CD4-positive, alpha-beta T cell treated with Interleukin-17A for 1 hour (primary cell): ENCODE measurements at places on chromosomes 6 and 20.

DNA sequence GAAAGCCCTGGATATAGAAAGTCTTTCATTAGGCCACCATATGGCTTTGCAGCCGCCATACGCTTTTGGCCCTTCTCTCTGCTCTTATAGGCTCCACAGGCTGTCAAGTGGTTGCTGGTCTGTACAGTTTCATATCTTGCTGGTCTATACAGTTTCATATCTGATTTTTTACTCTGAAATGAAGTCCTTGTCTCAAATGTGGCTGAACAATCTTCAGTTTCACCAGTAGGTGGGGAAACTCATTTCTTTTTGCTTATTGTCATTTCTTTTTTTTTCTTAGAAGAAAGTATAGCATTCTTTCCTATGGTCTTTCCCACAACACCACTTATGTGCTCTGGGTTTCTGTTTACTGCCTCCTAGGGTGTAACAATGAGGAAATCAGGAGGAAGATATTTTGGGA is 771.4 kb upstream of the MMS22L start:
- no peak for DNase-seq

GRCh38 chr6:91291071-91291470 is 704.2 kb upstream of the MAP3K7 start:
- DNase-seq = no peak

DNA sequence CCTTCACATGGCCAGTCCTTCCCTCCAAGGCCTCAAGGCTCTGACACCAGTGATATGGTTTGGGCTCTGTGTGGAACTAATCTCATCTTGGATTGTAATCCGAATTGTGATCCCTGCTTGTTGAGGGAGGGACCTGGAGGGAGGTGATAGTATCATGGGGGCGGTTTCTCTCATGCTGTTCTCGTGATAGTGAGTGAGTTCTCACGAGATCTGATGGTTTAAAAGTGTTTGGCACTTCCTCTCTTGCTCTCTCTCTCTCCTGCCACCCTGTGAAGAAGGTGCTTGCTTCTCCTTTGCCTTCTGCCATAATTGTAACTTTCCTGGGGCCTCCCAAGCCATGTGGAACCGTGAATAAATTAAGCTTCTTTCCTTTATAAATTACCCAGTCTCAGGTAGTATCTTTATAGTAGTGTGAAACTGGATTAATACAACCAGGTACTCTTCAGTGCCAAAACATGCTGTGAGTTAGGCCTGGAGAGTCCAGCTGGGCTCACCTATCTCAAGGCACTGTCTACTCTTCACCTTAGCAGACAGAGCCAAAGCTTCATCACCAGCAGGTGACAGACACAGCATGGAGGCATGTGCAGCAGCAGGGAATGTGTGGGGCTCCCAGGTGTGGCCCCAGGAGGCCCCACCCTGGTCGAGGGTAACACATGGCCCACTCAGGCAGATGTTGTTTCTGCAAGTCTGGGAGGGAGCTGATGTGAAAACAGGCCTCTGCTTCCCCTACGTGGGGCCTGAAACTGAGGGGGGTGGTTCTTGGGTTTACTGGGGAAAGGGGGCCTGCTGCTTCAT is 97.5 kb upstream of the CDYL start:
- DNase-seq = no peak

- no peak for DNase-seq
These were observed 102.2 kb upstream of the PTCHD4 start for GRCh38 chr6:48213076-48213788.

GRCh38 chr6:129342243-129342642 is 367.7 kb downstream of the ARHGAP18 start:
- DNase-seq = no peak

- peak; percentile 16 for DNase-seq
These were observed 1.0 kb downstream of the FKBP1A start for GRCh38 chr20:1391640-1392442.

GRCh38 chr6:13992417-13993055 is 67.8 kb downstream of the RNF182 start:
- no peak for DNase-seq

DNA sequence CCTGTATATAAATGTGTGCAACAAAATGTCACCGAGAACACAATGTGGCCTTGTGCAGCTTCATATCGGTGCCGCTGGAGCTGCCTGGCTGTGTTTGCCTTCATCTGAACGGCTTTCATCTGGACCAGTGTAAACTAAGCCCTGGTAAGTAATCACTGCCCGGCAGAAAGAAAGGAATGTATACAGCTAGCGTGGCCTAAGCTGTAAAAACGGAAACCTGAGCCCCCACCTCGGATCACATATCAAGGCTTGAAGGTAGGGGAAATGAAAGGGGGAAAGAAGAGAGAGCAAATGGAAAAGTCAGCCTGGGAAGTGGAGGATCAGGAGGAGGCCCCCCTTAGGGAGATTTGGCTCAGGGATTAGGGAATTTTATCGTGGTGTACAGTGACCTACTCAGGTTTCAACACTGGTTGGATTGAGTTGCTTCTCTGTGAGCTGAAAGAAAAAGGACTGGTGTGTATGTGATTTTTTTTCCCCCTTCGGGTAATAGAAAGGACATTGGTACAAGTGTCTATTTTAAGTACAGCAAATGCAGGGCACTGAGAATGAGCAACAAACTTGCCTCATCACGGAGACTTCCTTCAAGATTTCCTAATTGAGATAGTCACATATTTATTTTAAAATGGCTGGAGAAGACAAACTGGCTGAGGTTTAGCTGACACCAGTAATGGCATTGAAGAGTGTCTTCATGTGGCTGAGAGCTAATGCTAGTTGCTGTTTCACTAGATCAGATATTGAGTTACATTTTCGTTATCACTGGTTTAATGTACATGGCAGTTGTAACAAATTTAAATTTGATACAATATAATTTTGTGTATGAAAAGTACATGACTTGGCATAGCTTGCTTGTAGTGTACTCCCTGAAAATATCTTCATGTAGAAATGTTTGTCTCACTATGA is 3.5 kb downstream of the SOBP start:
- DNase-seq = no peak

DNA sequence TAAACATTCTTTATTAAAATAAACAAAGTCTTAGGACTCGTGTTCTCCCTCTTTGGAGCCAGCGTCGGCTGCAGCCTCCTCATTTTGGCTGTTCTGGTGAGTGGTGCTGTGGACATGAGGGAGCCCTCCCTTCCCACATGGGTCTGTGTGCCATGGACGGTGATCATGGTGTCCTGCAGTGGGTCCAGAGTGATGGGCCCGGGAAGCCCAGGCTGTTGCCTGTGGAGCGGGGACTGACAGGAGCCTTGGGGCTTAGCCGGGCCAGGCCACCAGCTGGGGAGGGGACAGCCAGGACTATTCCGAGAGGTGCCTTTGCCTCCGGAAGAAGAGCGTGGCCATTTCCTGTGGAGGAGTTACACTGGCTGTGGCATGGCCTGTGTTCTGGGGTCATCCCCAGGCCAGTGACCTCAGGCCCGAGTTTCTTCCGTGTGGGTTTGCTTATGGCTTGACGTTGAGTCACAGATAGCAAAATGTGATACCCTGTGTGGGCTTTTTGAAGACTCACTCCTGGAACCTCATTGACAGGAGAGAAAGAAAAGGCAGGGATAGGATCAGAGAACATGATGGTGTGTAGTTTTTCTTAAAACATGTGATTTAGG is 153.4 kb downstream of the DTNBP1 start:
- no peak for DNase-seq

DNA sequence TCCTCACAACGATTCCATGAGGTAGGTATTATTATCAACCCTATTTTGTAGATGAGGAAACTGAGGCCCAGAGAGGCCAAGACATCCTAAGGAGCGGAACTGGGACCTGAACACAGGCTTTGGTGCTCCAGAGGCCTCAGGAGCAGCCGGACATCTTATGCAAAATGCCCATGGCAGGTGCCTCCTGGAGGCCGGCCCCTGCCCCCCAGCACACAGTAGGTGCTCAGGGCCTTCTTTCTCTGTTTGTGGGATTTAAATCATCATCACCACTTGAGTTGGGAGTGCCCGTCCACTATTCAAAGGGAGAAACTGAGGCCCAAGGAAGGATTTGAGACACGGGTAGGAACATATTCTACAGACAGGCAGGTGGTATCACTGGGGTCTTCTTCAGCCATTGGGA is 41.2 kb downstream of the CEBPB start:
- no peak for DNase-seq

GRCh38 chr6:17179530-17180073 is 77.8 kb downstream of the STMND1 start:
- no peak for DNase-seq

- DNase-seq = no peak
These were observed 10.0 kb upstream of the CD93 start for GRCh38 chr20:23096097-23096496.

- no peak for DNase-seq
These were observed 8.2 kb downstream of the RTN4IP1 start for GRCh38 chr6:106620931-106621672.

DNA sequence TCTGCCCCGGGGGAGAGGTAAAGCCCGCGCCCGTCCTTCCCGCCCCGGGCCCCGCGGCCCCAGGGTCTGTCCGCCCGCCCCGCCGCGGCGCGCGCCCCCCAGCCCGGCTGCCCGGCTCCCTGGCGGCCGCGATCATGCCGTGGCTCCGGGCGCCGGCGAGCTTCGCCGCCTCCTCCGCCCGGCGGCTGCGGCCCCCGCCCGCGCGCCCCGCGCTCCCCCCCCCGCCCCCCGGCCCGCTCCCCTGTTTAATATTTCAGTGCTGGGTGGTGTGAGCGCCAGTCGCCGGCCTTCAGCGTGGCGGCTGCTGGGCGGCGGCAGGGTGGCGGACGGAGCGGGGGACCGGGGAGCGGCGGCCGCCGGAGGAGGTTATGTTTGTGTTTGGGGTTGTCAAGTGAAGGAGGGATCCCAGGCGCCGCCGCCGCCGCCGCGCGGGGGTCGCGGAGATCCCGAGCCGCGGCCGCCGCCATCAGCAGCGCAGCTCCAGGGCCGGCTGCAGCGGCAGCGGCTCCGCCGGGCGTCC is at the start of gene HIVEP1:
Gene HIVEP1, plus strand, starts transcription at position 275 of the 520 bp plus-strand sequence. CDS start 3,317 bp downstream, outside the sequence.
- peak; percentile 34 for DNase-seq

GRCh38 chr6:71419217-71420094 is 130.8 kb downstream of the OGFRL1 start:
- DNase-seq = no peak

GRCh38 chr6:141562186-141562811 is 570.4 kb upstream of the GJE1 start:
- DNase-seq = no peak

DNA sequence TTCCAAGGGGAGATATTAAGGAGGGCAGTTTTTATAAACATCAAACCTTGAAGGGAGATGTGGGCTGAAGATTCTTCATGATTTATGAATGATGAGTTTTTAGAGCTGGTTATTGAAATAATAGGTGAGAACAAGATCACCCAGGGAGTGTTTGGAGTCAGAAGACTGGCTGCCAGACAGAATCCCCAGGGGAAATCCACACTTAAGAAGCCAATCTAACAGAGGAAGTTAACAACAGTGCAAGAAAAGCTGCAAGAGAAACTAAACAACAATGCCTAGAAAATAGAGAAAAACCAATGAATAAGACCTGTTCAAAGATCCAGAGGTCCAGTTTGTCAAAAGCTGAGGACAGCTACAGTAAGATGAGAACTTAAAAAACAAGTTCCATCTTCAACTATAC is 167.9 kb upstream of the MAN1A1 start:
- DNase-seq = no peak

DNA sequence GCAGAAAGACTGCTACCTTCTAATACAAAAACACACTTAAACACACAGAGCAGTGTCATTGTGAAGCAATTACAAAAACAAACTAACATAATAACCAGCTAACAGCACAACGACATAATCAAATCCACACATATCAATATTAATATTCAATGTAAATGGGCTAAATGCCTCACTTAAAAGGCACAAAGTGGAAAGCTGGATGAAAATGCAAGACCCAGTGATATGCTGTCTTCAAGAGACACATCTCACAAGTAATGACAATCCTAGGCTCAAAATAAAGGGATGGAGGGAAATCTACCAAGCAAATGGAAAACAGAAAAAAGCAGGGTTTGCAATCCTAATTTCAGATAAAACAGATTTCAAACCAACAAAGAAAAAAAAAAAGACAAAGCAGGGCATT is 67.8 kb upstream of the HTR1E start:
- no peak for DNase-seq

- no peak for DNase-seq
These were observed 51.9 kb upstream of the NFATC2 start for GRCh38 chr20:51594236-51595057.

DNA sequence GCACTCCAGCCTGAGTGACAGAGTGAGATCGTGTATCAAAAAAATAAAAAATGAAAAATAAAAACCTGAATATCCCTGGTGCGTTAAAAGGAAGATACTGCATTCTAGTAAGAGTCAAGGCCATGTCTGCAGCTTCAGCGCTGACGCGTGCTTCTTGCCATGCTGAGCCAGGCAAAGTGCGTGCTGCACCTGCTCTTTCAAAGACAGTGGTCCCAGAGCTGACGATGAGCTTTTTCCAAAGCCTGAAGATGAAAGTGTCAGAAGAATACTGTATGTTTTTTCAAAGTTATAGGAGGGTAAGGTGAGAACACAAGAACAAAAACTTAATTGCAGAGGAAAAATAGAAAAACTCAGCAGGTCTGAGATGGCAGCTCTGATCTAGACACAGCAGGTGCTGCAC is 115.1 kb downstream of the RNASET2 start:
- DNase-seq = no peak

DNA sequence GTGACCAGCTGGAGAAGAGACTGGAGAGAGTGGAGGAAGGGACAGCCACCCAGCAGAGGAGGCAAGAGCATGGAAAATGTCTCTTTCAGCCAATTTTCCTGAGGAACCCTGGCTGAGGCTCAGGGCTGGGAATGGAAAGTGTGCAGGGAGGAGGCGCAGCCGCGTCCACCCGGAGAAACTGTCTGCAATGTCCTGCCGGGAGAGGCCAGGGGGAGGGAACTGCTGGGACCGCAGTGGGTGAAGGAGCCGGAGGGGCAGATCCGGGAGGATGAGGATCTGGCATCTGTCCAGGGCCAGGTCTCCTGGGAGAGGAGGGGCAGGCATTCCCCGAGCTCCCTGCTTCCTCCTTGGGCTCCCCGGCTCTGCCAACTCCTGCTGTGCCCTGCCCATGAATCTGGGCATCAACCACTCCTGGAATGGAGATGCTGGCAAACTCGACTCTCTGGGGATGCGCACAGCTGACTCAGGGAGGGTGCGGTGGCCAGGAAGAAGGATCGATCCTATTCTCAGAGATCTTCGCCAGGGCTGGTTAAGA is 17.4 kb upstream of the HM13 start:
- DNase-seq = no peak

GRCh38 chr20:2921506-2921905 is 48.2 kb downstream of the PTPRA start:
- DNase-seq = no peak

GRCh38 chr20:21272679-21273078 is 30.5 kb upstream of the XRN2 start:
- DNase-seq = no peak

- no peak for DNase-seq
These were observed 28.8 kb upstream of the LIN28B start for GRCh38 chr6:104928141-104928540.

- DNase-seq = peak; percentile 74
These were observed 9.1 kb upstream of the MAPK13 start for GRCh38 chr6:36120979-36121786.

DNA sequence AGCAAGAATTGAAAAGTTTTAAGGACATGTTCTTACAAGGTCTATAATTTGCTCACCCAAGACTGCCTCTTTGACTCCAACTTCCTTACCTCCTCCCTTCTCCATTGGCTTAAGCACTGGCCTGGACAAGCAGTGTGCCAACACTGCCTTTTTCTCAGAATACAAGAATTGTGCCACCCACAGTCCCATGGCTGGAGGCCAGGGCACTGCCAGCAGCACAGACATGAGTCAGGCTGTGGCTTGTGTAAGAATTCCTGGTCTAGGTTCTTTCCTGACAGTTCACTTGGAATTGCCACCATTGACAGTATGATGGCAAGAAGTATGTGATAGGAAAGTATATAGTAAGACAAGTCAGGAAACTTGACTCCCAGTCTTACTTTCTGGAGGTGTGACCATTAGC is 202.7 kb upstream of the MARCKS start:
- no peak for DNase-seq
